ENCODE measurements at places on chromosomes 4 and X.

DNA sequence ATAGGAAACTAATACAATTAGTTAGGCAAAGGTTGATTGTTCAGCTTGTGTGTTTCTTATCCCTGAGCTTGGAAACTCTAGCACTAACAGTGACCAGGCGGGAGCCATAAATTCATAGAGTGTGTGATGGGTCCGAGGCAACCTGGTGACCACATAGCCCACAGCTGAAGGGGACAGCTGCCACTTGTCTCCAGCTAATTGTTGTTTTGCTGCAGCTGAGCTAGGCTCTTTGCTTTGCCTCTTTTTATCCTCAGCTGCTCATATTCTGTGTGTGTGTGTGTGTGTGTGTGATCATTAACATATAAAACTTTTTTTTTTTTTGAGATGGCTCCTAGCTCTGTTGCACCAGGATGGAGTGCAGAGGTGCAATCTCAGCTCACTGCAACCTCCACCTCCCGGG, 53.2 kb downstream of the DOCK11 start:
- DNase-seq = no peak

DNA sequence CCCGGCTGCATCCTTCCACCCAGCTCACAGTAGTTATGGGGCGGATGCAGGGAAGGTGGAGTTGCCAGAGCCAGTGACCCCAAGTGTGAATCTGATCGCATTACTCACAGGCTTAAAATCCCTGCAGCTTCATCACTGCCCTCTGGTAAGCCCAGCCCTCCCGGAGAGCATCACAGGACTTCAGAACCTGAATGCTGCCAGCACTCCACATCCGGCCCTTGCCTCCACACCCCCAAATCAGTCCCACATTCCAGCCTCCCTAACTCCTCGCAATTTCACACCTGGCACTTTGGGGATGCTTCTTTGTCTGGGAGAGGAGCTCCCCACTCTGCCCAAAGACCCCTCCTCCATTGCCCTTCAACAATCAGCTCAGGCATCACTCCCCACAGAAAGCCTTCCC, 15.6 kb downstream of the RASL11B start:
- DNase-seq = no peak

DNA sequence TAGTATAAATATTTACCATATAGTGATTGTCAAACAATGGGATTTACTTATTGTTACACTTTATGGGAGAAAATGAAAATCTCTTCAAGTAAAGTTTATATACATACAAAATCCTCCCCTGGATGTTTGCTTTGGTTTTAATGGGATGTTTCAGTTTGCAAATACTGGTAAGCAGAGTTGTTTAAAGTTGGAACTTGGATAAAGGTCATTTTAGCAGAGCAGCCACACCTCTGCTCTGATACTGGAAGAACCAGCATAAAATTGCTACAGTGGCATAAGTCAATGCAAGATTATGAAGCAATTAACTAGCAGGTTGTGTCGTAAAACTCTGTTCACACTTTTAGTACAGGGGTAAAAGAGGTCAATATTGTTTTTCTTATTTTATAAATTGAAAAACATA, 101.2 kb downstream of the TRAPPC11 start:
- DNase-seq = no peak

GRCh38 chr4:119664168-119664907, 35.7 kb upstream of the PDE5A start:
- DNase-seq = no peak

Data from activated CD4-positive, alpha-beta T cell treated with anti-CD3 and anti-CD28 coated beads for 48 hours (primary cell).